ENCODE measurements at places on chromosomes 1 and 21. TPM values are rescaled to one million over a fixed set of nuclear protein-coding genes. Genes with fewer than 3 reads are reported as not detected.

DNA sequence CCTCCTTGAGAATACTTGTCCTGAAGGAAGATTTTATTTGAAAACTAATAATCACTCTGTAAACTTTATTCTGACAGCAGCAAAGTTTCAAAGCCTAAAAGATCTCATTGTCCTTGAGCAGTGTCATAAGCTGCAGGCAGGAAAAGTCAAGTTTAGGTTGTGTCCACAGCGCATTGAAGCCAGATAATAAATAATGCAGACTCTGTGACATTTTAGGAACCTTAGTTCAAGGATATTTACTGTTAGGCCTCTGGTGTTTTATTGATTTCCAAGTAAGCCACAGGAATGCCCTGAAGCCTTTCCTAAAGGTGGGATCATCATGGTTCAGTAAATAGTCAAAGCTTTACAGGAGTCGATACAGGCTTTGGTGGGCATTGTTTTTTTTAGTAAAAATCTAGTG, 356.4 kb upstream of the SGIP1 start:
- no peak for DNase-seq

- no peak for DNase-seq
These were observed 461.0 kb upstream of the NFIA start for GRCh38 chr1:60621368-60621851.

DNA sequence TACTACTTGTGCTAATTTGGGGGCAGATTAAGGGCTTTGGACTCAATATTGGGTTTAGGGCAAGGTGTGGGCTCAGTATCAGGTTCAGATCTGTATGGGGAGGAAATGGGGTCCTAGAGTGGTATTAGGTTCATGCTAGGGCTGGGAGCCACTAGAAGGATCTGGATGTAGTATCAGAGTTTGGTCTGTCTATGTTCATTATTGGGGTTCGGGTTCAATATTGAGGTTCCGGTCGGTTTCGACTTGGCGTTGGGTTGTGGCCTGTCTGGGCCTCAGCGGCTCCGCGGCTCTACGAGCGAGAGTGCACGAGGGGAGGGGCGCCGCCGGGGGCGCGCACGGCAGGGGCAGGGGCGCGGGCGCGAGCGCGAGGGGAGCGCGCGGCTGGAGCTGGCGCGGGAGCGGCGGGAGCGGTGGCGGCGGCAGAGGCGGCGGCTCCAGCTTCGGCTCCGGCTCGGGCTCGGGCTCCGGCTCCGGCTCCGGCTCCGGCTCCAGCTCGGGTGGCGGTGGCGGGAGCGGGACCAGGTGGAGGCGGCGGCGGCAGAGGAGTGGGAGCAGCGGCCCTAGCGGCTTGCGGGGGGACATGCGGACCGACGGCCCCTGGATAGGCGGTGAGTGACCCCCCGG, at the start of gene PTPRF:
TSS of gene PTPRF (plus strand) at position 401 of the 624 bp plus-strand sequence. CDS start 14,193 bp downstream, outside the sequence.
- DNase-seq, result peak; percentile 93

DNA sequence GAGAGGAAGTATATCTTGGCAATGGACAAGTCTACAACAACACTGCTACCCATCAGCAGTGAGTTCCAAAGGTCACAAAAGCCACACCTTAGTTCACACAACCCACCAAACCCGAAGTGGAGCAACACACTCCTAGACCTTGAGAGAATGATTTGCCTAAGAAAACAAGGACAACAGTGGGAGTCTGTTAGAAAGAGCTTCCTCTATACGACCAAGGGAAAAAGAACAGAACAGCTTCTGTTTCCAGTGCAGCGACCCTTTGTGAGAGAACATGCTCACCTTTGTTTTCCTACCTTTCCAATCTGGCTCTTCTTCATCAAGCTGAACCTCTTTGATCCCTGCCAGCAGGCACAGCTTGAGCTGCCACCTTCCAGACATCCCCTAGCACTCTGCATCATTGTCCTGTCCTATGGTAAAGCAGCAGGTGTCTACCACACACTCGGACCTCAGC, 56.7 kb upstream of the PALMD start:
- DNase-seq, result no peak

DNA sequence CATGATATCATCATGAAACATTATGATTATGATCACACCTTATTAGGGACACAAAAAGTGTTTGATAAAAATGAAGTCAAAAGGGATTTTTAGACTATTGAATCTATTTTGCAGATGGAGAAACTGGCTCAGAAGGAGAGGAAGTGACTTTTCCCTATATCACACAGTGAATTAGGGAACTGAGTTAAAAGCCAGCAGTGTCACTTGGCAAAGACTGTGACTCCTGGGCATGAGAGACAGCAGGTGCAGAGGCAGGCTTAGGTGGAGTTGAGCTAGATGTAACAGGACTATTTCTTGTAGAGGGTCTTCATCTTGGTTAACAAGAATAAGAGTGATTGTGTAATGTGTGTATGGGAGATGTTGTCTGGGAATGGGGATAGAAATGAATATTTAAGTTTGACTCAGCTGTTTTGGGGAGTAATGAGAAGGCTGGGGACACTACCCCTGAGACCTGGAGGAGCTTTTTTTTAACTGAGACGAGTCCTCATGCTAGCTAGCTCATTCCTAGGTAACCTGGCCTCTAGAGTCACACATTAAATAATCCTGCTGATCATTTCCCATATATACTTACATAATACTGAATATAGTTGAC, 1.0 kb upstream of the CD84 start:
- no peak for DNase-seq

DENND2C gene
- total RNA-seq, result 2.6 TPM

DIRAS3 gene
- 0.74 TPM for total RNA-seq

INSRR gene
- total RNA-seq, result 0.10 TPM

CSMD2 gene
- 1.3 TPM for total RNA-seq

CELA2B gene
- not detected for total RNA-seq
